ENCODE measurements at places on chromosomes 4 and X.

DNA sequence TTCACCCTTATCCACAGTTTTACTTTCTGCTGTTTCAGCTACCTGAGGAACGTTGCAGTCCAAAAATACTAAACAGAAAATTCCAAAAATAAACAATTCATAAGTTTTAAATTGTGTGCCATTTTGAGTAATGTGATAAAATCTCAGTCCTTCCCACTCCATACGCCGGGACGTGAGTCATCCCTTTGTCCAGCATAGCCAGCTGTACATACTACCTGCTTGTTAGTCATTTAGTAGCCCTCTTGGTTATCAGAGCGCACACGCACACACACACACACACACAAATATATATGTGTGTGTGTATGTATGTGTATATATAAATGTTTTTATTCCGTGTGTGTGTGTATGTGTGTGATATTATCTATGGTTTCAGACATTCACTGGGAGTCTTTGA lies 4.8 kb upstream of the CCSER1 start:
- DNase-seq: no peak

DNA sequence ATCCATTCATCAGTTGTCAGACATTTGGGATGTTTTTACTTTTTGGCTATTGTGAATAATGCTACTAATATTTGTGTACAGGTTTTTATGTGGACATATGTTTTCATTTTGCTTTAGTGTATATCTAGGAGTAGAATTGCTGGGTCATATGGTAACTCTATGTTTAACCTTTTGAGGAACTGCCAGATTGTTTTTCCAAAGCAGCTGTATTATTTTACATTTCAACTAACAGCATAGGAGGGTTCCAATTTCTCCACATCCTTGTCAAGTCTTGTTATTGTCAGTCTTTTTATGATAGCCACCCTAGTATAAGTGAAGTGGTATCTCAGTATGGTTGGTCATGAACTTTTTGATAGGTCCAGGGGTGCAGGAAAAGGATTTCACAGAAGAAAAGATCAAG lies 114.5 kb upstream of the FAM9C start:
- DNase-seq: no peak

DNA sequence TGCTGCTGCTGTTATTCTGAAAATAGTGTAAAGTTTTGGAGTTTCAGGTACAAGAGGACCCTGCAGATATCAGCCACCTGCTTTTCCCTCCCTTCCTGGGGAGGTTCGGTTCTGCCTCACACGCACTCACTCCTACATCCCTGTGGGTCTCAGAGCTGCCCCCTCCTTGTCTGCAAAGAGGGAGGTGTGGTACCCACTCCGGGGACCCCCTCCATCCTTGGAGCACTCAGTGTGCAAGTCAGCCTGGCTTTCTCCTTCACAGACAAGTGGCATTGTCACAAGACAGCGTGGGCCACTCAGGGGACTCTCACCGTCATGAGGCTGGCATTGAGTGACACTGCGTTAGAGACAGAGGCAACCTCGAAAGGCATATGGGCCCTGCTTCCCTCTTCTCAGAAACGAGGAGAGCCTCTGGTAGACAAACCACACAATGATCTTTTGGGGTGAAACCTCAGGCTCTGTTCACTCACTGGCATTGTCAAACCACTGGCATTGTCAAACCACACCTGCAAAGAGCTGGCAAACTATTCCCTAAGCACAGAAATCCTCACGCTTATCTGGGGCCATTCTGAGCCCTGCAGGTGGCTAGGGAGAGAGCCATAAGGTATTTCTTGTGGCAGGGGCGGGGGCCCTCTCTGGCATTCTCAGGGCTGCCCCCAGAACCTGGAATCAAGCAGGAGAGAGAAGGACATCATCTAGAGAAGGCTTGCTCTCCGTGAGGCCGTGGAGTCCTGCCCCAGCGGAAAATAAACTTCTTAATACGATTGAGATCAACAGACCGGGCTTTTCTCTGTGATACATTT lies 285.0 kb downstream of the SHOX start:
- no peak for DNase-seq

GRCh38 chr4:79575709-79576428 lies 167.8 kb upstream of the GK2 start:
- no peak for DNase-seq

GRCh38 chr4:185112104-185112503 lies 31.0 kb upstream of the SLC25A4 start:
- no peak for DNase-seq

- no peak for DNase-seq
Measured at GRCh38 chr4:52576961-52577623, 82.0 kb downstream of the USP46 start.

DNA sequence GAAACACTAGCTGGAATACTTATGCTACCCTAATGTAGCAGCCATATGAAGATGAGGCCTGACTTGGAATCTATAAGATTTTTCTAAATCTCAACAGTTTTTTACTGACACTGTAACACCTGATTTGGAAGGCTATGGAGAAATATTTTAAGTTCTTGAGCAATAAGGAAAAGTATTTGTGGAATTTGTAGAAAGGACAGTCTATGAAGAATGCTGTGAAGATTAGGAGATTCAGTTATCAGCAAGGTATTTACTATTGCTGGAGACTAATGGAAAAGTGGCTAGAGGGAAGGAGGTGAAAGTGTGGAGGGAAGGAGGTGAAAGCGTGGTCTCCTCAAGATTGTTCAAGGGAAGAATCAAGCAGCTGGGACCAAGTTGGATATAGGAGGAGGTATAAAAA lies 190.0 kb upstream of the EMCN start:
- DNase-seq: no peak

DNA sequence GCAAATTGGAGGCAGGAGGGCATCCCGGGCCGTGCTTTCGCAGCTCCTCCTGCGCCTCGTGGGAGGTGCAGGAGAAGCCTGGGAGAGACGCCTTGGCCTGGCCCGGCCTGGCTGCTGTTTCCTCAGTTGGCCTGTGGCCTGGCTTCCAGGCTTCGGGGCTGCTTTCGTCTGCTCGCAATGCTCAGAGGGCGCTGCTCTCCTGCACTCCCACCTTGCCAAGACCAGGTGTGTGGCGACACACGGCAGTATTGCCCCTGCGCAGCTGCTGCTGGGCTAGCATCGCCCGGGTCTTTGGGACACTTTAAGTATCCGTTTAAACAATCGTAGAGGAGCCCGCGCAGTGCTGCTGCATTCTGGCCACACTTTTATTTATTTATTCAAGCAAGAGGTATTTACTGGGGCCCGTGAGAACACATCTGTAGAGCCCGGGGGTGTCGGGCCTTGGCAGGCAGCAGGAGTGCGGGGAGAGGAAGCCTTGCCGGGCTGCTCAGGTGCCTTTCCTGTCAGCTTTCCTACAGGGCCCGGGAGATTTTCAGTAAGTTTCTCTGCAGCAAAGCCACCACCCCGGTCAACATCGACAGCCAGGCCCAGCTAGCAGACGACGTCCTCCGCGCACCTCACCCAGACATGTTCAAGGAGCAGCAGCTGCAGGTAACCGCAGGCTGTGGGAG lies 26.2 kb upstream of the HGFAC start:
- no peak for DNase-seq

DNA sequence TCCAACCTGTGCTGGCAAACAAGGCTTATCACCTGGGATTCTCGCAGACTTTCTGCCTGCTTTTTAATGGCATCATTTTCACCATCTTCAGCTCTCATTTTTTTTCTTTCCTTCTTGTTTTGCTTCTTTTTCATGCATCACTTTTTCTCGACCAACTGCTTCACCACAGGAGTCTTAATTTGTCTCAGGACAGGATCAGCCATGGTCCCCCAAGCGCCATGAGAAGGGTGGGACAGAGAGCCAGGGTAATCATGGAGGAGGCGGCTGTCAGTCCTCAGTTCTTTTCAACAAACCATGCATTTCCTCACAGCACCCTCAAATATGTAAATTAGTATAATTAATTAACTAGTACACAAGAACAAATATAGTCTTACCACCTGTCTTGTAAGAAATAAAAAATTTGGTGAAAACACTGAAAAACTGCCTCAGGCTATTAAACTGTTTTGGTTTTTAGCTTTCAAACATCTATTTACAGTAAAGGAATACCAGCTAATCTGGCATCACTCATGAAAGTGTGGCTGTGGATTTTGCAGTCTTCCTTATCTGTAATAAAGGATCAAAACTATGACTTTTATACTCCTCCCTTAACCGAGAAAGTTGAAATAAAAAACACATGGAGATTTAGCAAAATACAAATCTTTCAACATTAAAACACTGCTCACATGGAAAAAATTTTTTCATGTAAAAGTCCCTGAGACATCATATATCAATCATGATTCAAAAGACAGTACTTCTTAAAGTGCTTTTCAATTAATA lies 19.1 kb downstream of the EIF4E start:
- no peak for DNase-seq

Measured in CD4-positive, alpha-beta T cell treated with Interferon gamma for 1 hour (primary cell).